ENCODE measurements at places on chromosomes 11 and 22. TPM values are rescaled to one million over a fixed set of nuclear protein-coding genes. Genes with fewer than 3 reads are reported as not detected.
A peak's percentile ranks its signal among the peaks of the same experiment; 100 is the strongest.

DNA sequence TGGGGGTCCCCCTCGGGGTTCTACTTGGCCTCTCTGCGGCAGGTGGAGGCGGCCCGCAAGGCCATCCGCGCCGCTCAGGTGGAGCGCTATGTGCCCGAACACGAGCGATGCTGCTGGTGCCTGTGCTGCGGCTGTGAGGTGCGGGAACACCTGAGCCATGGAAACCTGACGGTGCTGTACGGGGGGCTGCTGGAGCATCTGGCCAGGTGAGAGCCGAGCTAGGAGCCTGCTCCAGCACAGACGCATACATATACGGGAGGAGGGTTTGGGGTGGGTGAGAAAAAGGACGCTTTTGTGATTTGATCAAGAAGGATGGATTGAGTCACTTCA is 415 bp downstream of the CENATAC start:
- no peak for DNase-seq

GANAB gene
- total RNA-seq: 64.9 TPM

- no peak for DNase-seq
These were observed 433.3 kb downstream of the BUD13 start for GRCh38 chr11:116339306-116340098.

CHRM4 gene
- not detected for total RNA-seq

DCHS1 gene
- 10.9 TPM for total RNA-seq

H19 gene
- total RNA-seq: 151 TPM

CNIH2 gene
- 3.6 TPM for total RNA-seq

GRCh38 chr22:35347462-35347861 is 33.4 kb upstream of the HMOX1 start:
- DNase-seq: no peak

- DNase-seq: no peak
These were observed 180.5 kb downstream of the SHANK2 start for GRCh38 chr11:71071736-71072509.

GDPD4 gene
- total RNA-seq: not detected

- no peak for DNase-seq
These were observed 91.3 kb downstream of the RNF169 start for GRCh38 chr11:74839971-74840370.

OR5AK2 gene
- not detected for total RNA-seq

ARHGAP20 gene
- total RNA-seq: 1.3 TPM

LDHAL6A gene
- not detected for total RNA-seq

- peak; percentile 26 for DNase-seq
These were observed 30.8 kb upstream of the RAG2 start for GRCh38 chr11:36628765-36629244.

DNA sequence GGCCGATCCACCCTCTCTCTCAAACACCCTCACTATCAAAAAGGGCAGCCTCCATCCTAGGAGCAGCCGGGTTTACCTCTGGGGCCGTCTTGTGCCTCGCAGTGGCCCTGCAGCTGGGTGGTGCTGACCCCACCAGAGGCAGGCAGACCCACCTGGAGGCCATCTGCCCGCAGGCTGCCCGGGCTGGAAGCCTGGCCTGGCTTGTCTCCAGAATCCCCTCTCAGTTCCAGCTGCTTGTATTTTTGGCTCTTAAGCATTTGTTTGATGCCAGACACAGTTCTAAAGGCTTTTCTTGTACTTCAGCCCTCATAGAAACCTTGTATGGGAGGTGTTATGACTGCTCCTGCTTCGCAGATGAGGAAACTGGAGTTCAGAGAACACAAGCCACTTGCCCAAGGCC is 4.2 kb upstream of the NFAM1 start:
- DNase-seq: no peak

RTN4R gene
- total RNA-seq: 0.66 TPM

DNA sequence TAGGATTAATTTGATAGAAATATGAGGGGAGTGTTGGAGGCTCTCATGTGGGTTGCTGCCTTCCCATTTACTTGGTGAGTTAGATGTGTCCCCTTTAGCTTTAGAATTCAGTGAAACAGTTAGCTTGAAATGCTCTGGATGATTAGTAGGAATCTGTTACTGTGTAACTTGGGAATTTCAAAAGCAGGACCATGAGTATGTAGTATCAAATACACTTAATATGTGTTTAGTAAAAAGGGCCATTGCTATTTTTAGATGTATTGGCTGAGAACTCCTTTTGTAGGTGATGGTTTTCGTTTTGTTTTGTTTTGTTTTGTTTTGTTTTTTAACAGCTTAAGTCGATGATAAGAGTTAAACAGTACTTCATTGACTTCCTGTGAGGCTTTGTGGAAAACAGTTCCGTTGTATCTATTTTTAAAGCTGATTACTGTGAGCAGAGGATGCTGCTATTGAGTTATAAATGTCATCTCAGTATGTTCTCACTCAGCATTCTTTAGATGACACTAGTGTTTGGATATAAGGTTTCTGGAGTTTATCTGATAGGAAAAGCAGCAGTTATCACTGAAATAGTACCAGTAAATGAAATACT is 53.5 kb downstream of the MCAM start:
- DNase-seq: no peak

MIOX gene
- total RNA-seq: not detected

DNA sequence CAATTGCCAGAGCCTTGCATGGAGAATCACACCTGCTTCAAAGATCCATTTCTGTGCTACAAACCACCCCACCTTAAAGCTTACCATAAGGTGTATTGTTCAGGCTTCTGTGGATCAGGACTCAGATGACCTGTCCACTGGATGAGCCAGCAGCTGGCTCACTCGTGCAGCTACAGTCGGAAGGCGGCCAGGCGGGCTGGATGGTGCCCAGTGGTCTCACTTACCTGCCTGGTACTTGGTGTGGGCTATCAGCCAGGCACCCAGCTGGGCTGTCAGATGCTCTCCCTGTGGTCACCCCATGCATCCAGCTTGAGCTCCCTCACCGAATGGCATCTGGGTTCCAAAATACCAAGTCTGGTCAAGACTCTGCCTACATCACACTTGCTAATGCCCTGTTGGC is 10.9 kb upstream of the APOBEC3B start:
- no peak for DNase-seq

BIK gene
- total RNA-seq: 1.6 TPM

- DNase-seq: no peak
These were observed 36.9 kb upstream of the KRTAP5-7 start for GRCh38 chr11:71490044-71490730.

PNPLA3 gene
- total RNA-seq: 0.66 TPM

DNA sequence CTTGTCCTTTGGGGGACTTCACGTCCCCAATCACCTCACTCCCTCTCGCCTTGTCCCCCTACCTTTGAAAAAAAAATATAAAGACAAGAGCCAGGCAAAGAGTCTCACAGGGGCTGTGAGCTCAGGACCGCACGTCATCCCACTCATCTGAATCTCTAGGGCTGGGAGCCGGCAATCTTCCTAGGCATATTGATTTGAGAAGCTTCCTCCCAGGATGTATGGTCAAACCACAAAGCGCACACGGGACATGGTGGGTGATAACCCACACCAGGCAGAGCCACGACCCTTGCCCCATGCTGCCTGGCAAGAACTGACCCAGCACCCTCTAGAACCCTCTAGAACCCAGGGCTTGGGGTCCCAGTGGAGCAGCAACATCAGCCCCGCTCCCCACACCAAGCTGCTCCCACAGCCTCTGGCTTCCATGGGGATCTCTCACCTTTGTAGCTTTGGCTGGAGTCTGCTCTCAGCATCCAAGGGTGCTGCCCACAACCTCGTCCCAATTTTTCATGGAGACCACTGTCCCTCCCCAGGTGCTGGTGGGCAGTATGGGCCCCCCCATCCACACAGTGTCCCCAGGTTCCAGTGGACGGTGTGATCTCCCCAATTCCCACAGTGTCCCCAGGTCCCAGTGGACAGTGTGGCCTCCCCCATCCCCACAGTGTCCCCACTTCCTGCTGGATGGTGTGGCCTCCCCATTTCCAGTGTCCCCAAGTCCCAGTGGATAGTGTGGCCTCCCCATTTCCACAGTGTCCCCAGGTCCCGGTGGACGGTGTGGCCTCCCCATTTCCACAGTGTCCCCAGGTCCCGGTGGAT is 85.2 kb upstream of the FGF3 start:
- DNase-seq: no peak

DNA sequence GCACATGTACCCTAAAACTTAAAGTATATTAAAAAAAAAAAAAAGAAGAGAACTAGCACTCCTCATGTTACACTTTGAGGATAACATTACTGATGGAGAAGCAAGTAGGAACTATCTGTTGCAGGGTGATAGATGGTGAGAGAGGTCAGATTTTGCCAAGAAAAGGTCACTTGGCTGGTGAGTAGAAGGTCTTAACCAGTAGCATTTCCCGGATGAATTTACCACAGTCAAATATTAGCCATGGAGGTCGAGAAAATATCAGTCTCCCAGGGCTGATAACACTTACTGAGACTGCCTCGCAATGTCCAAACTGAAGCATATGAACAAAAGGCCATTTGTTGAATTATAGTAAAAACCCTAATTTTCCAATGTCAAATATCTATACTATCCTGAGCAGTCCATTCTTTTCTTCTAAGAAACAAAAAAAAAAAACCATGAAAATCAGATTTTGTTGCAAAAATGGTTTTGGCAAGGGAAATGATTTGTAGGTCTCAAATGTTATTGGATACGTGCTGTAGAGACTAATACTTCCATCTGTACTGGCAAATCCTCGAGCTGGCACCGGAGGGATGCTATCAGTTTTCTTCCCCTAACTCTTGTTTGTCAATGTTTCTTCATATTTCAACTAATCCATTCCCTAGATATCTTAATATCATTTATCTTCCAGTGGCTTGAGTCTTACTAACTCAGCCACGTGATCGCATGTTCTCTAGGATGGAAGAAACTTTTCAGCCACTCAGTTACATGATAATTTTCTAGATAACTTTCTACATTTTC is 14.5 kb upstream of the BBOX1 start:
- DNase-seq: no peak

DEFB131B gene
- total RNA-seq: not detected

- no peak for DNase-seq
These were observed 36.5 kb downstream of the OR2AG2 start for GRCh38 chr11:6735306-6735705.

DNA sequence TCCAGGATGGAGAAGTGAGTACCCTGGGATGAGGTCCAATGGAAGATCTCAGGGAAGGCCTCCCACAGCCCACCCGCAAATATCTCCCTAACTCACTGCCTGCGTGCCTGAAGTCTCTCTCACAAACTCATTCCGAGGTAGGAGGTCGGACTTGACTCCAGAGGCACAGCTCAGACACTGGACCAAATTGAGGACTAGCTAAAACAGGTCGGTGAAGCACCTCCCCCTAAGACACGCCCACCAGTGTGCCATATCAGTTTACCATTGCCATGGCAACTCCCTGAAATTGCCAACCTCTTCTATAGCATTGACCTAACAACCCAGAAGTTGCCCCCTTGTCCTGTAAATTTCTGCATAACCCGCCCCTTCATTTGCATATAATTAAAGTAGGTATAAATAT is 17.5 kb downstream of the RPL3 start:
- DNase-seq: no peak

- no peak for DNase-seq
These were observed 200.3 kb upstream of the MPPED2 start for GRCh38 chr11:30786256-30787110.

DNA sequence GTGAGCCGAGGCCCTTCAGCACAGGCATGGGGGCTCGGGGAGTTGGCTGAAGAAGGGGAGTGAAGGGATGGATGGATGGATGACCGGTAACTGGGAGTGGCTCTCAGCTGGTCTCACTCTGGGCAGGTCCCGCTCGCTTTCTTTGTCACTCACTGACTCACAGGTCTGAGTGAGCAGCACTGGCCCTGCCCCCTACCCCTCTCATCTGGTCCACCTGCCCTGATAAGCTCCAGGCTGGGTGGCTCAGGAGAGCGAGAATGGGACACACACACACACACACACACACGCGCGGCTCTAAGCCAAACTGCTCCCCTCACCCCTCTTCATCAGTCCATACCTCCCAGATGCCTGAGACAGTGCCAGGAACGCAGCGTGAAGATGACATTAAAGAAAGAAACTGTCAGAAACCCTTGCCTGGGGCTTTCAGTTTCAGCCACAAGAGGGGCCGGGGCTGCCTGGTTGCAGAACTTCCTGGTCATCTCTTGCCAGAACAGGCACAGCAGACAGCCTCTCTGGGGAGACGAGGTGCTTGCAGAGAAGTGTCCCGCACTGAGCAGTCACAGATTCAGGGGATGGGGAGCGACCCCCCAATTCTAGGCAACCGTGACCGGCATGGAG is 16.5 kb upstream of the SHISAL1 start:
- no peak for DNase-seq

ANGPTL5 gene
- total RNA-seq: not detected

SLC17A6 gene
- total RNA-seq: not detected

PPP1CA gene
- total RNA-seq: 104 TPM

GUCY1A2 gene
- total RNA-seq: 4.4 TPM

- no peak for DNase-seq
These were observed 118.0 kb downstream of the SNX19 start for GRCh38 chr11:130798280-130798679.

GRCh38 chr11:68330700-68331337 is 18.4 kb downstream of the LRP5 start:
- DNase-seq: no peak

- DNase-seq: no peak
These were observed 3.1 kb upstream of the EXPH5 start for GRCh38 chr11:108596701-108597100.

- peak; percentile 69 for DNase-seq
These were observed 9.8 kb upstream of the DDX10 start for GRCh38 chr11:108654994-108655631.

GAS2L1 gene
- total RNA-seq: 19.2 TPM

- no peak for DNase-seq
These were observed 280.3 kb downstream of the RAB38 start for GRCh38 chr11:87894961-87895360.

DNA sequence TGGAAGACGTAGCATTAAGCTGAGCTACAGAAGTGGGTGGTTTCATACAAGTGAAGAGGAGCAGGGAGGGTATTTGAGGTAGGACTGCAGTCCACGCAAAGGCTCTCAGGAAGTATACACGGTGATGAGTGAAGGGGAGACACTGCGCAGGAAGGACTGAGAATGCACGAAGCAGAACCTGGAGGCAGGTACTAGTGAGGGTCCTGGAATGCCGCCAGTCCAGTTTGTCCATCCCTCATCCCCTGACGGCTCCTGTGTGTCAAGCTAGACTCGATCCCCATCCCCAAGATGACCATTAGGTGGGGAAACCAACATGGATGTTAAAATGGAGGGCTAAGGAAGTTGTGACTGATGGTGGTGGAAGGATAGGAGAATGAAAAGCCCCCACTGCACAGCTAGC is 23.8 kb downstream of the ART5 start:
- DNase-seq: no peak

GRCh38 chr11:22558664-22559063 is 67.0 kb downstream of the FANCF start:
- peak; percentile 29 for DNase-seq

CCDC89 gene
- not detected for total RNA-seq

KRTAP5-9 gene
- not detected for total RNA-seq

DNA sequence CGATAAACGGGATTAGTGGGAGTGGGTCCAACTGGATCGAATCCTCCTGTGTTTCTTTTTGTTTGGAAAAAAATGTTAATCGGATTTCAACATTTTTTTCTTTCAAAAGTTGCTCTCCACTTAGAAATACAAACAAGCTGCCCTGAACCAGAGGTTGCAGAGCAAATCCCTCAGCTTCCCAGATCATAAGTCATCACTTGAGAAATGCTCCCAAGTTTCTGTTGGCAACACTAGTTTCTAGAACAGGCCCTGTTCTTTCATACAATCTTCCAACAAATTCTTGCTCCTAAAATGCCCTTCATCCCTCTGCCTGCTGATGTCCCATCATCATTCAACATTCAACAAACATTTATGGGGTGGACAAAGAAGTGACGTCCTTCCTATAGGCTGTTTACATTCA is 1.3 kb upstream of the MLC1 start:
- DNase-seq: no peak

HTR3B gene
- total RNA-seq: not detected

- DNase-seq: peak; percentile 30
These were observed 34.2 kb downstream of the MRGPRD start for GRCh38 chr11:68946416-68947090.

POU2AF2 gene
- total RNA-seq: not detected
